ENCODE measurements at places on chromosomes 2 and 18.

- DNase-seq, result peak; percentile 22
Observed at GRCh38 chr2:168244318-168244717, 3.1 kb downstream of the STK39 start.

DNA sequence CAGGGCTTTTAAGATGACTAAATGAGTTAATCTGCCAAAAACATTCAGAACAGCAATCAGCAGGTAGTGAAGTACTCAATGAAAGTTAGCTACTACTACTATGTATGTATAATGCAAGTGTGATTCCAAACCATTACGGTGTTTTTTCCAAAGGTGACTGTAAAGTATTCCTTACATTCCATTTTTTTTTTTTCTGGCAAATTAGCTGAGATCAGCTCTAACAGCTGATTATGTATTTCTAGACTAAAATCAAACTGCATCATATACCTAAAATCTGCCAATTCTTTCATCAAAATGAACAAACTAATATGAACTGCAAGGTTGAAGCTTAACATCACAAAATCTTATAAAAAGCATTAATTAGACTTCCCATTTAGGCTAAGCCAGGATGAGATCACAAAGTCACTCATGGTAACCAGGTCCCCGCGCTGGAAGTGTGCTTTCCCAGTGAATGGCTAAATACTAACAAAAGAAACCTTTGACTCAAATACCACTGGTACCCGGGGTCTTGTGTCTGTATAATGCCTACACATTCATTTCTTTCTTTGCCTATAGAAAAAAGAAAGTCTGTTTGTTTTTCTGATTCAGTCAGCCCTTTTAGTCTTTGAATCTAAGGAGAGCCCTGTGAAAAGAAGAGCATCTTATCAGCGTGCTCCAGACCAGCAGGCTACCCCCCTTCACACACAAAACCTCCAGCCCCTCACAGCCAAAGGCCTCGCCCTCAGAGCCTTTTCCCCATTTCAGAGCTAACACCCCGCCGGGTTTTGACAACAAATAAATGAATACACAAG is 88.3 kb downstream of the RBMS1 start:
- DNase-seq, result no peak

DNA sequence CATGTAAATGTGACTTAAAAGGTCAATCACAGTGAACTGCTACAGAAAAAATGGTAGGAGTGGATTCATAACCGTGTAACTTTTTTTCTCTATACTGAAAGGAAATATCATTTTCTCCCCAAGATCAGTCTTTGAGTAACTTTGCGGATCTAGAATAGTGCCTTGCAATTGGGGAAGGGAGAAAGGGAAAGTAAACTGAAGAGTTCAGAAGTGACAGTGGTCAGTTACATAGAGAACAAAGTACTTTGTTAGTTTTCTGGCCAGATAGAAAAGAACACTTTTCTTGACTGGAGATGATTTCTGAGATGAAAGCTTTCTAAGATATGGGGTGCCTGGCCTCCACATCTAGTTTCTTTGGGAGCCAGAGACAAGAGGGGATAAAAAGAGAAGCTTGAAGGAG is 26.6 kb downstream of the PARD3B start:
- no peak for DNase-seq

DNA sequence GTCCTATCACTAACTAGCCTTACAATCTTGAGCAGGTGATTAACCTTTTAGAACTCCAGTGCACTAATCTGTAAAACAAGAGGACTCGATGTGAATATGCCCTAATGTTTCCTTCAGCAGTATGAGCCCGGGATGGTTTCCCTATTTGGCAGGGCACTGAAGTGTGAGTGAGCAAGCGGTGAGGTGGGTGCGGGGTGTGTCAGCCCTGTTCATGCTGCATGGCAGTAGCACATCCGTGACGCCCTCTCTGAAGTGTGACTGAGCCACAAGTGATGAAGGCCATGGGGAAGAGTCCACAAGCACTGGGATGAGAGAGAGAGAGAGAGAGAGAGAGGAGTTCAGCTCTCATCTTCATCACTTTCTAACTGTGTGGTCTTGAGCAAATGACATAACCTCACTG is 168.7 kb downstream of the SETBP1 start:
- no peak for DNase-seq

- no peak for DNase-seq
Observed at GRCh38 chr2:69499242-69499641, 62.0 kb upstream of the NFU1 start.

DNA sequence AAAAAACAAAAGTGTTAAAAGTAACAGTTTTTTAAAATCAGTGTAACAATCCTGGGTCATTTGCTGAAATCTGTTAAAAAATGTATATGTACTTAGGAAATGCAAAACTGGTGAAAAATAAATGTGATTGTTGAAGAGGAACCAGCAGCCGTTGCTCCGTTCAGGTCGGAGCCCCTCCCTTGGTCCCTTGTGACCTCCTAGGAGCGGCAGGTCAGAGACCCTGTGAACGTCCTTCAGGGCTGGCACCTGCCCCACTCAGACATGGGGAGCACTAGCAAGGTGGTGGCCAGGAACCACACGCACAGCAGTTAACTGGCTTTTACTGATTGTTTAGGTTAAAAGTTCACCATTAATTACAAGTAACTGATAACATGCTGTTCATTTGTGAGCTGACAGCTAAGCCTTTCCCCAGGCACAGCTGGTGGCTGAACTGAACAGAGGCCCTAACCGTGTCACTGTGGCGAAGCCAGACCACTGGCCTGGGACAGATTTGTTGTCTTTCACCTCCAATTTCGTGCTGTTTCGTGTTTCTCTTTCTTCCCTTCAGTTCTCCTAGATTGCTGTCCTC is 159.2 kb upstream of the ALKAL2 start:
- no peak for DNase-seq

DNA sequence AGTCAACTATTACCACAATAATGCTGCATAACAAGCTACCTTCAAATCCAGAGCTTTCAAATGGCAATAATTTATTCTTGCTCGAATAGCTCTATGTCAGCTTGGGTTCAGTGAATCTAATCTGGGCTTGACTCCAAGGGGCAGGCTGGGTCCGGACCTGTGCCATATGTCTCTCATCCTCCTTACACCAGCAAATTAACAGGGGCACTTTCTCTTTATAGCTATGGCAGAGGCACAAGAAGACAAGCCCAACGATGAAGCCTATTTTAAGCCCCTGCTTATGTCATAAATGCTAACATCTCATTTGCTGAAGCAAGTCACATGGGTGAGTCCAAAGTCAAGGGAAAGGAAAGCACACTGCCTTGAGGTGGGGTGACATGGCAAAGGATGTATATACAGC is 13.3 kb upstream of the ZNF521 start:
- no peak for DNase-seq

GRCh38 chr2:104090407-104090806 is 763.5 kb upstream of the POU3F3 start:
- DNase-seq, result no peak

DNA sequence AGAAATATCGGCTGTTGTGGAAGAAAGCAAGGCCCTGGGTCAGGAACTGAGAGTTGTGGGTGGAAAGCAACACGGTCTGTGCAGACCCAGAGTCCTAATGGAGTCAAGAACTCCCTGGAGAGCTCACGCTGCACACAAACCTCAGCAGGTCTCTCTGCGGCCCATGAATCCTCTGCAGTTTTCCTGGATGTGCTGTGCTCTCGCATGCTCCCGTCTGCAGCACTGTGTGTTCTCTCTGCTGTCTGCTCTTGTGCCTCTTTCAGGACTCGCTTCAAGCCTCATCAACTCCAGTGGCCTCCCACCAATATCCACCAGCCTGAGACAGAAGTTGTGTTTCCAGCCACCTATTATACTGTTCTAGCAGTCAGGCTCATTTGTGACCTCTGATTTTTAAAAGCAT is 24.3 kb downstream of the RNU4ATAC start:
- DNase-seq, result no peak

GRCh38 chr2:106843001-106843909 is 42.7 kb downstream of the ST6GAL2 start:
- DNase-seq, result no peak

DNA sequence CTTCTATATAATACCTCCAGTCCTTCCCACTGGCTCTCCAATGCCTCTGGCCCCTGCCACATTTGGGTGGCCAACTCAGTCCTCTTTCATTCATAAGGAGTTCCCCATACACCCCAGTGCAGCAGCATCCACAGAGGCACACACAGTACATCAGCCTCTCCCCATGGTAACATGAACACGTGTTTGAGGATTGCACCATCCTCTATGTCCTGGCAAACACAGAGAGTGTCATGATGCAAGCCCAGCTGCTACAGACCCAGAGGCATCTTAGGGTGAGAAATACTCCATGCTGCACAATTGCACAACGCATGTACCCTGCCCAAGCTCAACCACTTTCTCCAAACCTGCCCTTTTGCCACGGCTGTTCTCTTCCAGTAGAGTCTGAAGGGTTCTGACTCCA is 11.5 kb downstream of the IGFBP5 start:
- DNase-seq, result no peak

GRCh38 chr2:219254590-219255201 is 978 bp upstream of the TUBA4A start:
- DNase-seq, result no peak

GRCh38 chr2:134660626-134661402 is 58.0 kb downstream of the TMEM163 start:
- no peak for DNase-seq

DNA sequence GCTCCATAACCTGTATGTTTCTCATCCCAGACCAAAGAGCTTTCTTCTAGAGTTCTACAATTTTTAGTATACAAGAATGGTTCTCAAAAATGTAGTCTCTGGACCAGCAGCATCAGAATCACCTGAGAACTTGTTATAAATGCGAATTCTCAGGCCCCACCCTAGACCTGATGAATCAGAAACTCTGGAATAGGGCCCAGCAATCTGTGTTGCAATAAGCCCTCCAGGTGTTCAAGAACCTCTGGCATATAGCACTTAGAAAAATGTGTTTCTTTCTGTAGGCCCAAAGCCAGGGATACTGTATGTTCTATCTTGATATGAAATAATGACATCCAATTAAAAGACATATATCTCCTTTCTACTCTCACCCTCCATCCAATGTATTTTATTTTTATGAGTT is 10.4 kb downstream of the PAIP2B start:
- no peak for DNase-seq

DNA sequence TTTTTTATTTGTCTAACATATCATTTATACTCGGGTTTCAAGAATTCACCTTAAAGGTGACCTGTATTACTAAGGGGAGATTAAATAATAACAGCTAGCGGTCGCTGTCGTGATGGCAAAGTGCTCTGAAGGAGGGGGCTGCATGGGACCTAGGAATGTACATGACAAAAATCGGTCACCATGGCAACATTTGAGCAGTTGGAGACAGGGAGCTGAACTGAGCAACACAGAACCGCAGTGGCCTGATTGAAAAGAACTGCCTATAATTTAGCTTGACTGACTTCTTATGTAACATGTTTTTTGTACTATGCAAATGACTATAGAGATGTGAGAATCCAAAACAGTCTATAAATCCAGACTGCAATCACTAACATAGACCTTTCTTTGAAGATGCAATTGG is 34.3 kb upstream of the EPHA4 start:
- no peak for DNase-seq

GRCh38 chr2:95344215-95344583 is 47.1 kb downstream of the KCNIP3 start:
- no peak for DNase-seq
